ENCODE measurements at places on chromosomes 2 and 18.

- no peak for DNase-seq
These were observed 6.9 kb downstream of the NEU2 start for GRCh38 chr2:233039212-233039845.

DNA sequence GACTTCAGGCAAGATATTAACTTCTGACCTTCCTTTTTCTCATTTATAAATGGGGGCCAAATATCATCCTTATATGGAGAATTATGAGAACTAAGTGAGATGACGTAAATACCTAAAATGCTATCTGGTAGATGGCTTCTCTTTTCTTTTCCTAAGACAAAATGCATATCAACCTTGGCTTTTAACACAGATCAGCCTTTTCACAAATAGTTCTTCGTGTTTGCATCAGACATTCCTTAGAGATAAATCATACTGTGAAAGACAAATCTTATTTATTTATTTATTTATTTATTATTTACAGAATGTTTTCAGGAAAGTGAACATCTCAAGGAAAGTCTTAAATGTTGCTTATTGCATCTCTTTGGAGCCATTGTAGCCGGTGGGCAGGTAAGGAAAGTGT lies 62.8 kb downstream of the NBEAL1 start:
- no peak for DNase-seq

GRCh38 chr2:50614056-50614455 lies 417.9 kb downstream of the NRXN1 start:
- DNase-seq: no peak

GRCh38 chr2:73291093-73291460 lies 2.3 kb downstream of the EGR4 start:
- DNase-seq: peak; percentile 85

DNA sequence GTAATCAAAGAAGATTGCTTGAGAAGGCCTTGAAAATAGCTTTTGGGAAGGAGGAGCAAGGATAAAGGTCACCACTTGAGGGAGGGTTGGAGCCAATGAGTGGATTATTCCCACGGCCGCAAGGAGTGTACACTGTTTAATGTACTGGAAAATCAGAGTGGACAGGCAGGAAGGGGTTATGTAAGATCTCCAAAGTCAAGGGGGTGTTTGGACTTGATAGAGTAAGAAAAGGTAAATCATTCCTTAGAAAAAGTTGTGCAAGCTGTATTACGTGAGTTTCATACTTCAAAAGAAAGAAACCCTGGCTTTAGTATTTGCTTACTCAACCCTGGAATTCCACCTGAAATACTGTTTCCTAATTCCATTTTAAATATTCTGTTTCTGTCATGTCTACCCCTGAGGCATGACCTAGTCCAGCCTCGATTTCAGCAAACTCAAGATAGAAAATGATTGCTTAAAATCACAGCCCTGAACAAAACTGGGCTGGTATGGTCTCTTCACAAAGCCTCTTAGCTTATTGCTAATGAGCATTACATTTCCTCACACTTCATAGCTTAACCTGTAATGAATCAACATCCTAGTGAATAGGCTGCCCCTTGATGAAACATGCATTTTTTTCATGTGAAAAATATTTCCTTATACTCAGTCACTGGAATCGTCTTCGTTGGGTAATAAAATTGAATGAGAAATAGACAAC lies 1.1 kb downstream of the MREG start:
- no peak for DNase-seq

DNA sequence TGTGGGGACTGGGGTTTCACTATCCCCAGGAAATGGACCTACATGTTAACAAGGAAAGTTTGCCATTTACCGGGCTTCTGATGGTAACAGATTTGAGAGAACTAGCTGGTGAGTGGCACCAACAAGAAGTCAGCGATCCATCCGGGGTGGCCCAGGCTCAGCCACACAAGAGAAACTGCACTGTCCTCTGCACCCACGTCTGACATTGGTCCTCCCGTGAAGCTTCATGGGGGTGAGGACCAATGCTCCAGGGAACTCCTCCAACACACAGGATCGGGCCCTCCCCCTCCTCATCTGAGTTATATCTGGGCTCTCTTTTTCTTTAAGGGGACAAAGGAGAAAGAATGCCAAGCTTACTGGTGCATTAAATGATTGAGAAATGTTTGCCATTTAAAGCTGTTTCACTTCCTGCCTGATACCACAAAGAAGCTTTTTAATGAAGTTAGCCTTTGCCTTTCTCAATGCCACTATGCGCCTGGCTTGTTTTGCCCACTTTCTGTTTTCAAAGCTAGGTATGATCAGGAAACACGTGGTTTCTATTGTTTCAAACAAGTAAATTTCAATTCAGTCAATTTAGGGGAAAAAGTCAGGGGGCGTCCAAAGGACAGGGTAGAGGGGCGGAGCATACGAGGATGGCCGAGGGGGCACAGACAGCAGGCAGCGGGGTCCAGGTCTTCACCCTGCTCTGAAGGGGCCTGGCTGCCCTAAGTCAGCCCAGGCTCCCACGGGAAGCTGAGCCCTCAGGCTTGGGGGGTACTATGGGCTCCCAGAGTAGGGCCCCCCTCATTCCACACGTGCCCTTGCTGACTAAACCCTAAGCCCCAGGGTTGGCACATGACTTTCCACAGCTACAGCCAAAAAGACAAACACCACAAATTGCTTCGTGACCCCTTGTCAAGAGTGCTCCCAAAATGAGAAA lies 204.0 kb upstream of the ID2 start:
- DNase-seq: no peak

GRCh38 chr18:79139206-79139605 lies 70.0 kb downstream of the ATP9B start:
- no peak for DNase-seq

DNA sequence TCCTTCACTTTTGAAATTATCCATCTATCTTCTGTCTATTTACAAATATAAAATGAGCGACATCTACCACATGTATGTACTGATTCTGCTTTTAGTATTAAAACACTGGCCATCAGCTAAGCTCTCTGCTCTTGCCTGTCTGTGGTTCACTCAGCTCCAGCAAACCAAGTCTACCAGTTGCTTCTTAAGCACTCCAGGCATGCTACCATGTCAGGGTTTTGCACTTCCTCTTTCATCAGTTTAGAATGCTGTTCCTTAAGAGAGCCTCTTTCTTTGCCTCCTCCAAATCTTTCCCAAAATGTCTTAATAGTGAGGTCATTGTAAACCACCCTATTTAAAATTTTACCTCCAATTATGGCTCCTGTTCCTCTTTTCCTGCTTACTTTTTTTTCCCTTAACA lies 59.5 kb downstream of the SCN3A start:
- no peak for DNase-seq

DNA sequence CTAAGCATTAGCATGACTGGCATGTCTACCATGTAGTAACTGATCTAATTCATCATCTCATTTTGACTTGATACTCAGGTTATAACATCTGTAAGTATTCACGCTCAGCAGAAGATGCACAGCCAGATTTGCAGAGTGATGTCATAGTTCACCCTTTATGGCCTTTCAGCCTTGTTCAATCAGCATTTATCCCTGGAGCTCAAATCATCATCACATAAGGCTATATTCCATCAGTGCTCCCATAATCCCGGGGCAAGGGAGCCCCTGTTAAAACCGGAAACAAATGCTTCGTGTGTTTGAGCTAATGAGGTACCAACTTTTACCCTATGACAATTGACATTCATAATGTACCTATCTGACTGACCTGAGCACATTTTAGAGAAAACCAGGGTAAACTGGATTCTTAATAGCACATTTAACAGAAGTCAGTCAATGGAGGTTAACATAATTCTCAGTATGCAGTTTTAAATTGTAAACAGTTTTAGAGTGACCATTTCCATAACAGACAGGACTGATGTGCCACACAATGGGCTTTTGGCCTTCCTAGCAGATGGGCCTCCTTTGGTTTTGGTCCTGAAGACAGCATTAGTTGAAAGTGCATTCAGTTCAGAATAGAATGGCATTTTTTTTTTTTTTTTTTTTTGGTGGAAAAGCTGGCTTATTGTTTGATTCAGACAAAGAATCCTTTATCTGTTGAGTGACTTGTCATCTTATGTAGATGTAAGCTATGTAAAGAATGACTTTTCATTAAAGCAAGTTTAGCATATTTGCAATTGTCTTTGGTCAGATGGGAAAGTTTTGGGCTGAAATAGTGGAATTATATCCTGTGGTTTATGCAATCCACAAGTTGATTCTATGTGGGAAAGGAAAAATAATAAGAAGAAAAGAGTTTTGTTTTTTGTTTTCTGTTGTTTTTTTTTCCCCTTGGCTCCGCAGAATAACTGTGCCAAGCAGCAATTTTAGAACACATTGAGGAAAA lies 866.0 kb upstream of the ACVR2A start:
- no peak for DNase-seq

GRCh38 chr2:71417300-71418202 lies 35.8 kb upstream of the DYSF start:
- peak; percentile 9 for DNase-seq

GRCh38 chr2:196279541-196279940 lies 108.2 kb upstream of the STK17B start:
- DNase-seq: no peak

GRCh38 chr2:184004289-184004947 lies 593.9 kb upstream of the ZNF804A start:
- DNase-seq: no peak

DNA sequence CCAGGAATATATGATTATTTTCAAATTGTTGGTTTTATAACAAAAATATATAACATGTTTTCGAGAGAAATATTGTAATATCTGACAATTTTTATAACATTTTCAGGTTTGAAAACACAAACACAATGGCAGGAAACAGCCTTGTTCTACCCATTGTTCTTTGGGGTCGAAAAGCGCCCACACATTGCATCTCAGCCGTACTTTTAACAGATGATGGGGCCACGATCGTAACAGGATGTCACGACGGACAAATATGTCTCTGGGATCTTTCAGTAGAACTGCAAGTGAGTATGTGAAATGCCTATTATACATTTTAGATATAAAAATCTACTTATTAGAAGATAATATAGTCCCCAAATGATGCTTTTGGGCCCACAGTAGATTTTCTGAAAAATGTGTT lies 21.2 kb downstream of the WDR7 start:
- no peak for DNase-seq

Data from ELF-1 (cell line).